ENCODE measurements at places on chromosomes 7 and 10.
A peak's percentile ranks its signal among the peaks of the same experiment; 100 is the strongest.

DNA sequence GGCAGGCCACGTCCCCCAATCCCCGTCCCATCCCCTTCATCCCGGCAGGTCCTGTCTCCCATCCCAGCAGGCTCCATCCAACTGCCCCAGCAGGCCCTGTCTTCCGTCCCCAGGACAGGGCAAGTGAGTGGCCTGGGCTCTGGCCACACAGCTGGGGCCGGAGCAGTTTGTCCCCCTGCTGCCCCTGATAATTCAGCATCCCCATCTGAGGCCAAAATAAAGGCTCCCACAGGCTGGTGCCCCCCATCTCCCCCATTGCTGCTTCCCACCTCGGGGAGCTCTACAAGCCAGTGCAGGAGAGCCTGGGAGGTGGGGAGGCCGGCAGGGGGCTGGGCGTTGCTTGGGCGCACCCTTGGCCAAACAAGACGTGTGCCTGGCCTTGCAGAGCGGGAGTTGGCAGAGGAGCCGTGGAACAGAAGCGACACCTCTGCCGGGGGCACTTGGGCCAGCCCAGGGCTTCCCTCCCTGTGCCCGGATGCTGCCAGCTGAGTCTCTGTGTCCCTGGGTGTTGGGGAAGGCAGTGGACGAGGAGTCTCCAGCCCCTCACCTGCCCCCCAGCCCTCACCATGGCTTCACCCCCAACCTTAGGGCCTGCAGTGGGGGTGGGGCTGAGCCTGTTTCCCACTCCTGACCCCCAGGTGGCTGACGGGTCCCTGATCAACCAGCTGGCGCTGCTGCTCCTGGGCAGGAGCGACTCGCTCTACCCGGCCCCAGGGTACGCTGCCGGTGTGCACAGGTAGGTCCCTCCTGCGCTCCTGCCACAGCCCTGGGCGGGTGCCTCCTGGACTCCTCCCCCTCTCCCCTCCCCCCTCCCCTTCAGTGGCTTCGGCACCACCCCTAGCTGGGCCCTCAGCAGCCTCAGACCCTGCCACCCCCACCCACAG is 14.0 kb downstream of the AP5Z1 start:
- DNase-seq, result no peak

- DNase-seq, result peak; percentile 59
Measured at GRCh38 chr10:132588301-132589013, 50.9 kb downstream of the INPP5A start.

- DNase-seq, result no peak
Measured at GRCh38 chr10:132131581-132132420, 54.9 kb upstream of the DPYSL4 start.

- DNase-seq, result no peak
Measured at GRCh38 chr7:105127179-105127578, 113.2 kb downstream of the KMT2E start.

DNA sequence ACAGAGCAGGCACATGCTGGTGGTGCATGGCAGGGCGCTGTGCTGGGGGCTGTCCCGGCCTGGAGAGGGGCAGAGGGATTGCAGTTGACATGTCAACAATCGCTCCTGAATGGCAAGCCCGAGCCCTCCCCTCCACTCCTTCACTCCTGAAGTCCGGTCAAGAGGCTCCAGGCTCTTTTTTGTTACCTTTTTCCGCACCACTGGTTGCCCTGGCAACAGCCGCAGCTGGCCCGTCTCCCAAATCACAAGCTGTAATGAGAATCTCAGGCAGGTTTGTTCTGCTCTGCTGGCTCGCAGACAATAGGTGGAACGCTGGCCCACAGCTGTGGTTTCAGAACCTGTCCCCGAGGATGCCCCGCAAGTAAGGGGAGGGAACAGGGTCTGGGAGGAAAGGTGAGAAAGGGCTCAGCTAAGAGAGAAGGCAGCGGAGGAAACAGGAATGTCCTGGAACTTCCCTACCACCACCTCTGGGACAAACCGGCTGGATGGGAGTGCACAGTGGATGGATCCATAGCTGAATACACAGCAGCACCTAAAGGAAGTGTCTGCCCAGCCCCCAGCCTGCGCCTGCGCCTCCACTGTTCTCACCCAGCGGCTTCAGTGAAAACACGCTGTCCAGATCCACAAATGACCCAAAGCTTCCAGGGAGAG is 58.9 kb downstream of the CALML3 start:
- DNase-seq, result no peak

GRCh38 chr10:48444861-48445841 is 138.7 kb downstream of the MAPK8 start:
- no peak for DNase-seq

- no peak for DNase-seq
Measured at GRCh38 chr7:82481499-82482097, 38.0 kb upstream of the CACNA2D1 start.

DNA sequence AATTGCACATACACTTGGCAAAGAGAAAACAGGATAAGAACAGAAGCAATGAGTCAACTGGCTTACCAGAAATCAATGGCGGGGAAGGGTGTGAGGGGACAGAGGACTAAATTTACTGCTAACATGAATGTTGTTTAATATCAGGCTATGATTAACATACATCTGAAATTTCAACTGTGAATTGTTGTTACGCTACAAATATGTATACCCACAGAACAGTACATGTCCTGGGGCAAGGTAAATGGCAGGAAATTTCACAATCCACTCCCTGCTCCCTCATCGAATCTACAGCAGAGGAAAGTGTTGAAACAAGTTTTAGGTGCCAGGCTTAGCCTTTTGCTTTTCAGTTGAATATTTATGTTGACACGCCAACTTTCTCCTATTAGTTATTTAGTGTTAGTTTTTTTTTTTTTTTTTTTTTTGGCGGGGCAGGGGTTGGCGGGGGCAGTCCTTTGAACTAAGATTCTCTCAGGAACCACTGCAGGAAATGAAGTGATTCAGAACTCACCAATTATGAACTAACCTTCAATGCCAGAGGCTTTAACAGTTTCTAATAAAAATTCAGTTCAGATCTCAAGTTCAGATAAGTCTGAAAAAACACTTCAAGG is 99.0 kb downstream of the UBE2H start:
- no peak for DNase-seq

DNA sequence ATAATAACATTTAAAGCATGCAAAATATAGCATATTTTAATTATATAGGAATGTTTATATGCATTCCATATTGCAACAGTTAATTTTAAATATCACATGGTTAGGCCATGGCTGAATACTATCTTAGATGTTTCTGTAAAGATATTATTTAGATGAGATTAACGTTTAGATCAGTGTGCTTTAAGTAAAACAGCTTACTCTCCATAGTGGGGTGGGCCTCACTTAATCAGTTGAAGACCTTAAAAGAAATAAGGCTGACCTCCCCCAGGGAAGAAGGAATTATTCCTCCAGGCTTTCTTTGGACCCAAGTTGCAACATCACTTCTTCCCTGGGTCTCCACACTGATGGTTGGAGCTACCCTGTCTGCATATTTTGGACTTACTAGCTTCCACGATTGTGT is 1246.5 kb downstream of the TYW1 start:
- no peak for DNase-seq

DNA sequence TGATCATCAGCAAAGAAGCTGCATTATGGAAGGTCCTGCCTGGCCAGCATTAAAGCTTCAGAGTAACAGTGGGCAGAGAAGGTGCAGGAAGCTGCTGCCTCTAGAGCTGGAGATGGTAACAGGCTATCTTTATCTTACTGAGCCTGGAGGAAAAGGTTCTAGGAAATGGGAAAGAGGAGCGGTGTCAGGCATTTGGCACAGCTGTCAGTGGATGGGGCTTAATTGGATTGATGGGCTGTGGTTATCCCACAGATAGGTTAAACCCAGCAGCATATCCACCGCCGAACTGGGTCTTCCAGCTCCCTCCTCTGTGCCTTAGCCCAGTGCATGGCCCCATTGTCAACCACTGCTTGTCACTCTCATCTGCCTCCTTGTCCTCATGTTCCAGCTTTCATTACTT is 127.6 kb downstream of the CCNY start:
- no peak for DNase-seq

GRCh38 chr10:8060010-8060703 is 5.7 kb downstream of the GATA3 start:
- peak; percentile 70 for DNase-seq
